ENCODE measurements at places on chromosomes 3 and 15. TPM values are rescaled to one million over a fixed set of nuclear protein-coding genes. Genes with fewer than 3 reads are reported as not detected.
A peak's percentile ranks its signal among the peaks of the same experiment; 100 is the strongest.

- H3K27ac ChIP-seq = no peak overlapping the region
- DNase-seq = no peak
- H3K4me1 ChIP-seq = peaks cover 2% of the 10 kb centered on the region
- no peaks in the 10 kb centered on the region for H3K36me3 ChIP-seq
- H3K27me3 ChIP-seq = no peaks in the 10 kb centered on the region
Observed at GRCh38 chr3:11774296-11774877, 72.3 kb downstream of the TAMM41 start.

GRCh38 chr15:98221144-98221543, 260.6 kb downstream of the ARRDC4 start:
- H3K4me3 ChIP-seq = no peak overlapping the region
- H3K27me3 ChIP-seq = no peaks in the 10 kb centered on the region
- H3K27ac ChIP-seq = no peak overlapping the region
- no peaks in the 10 kb centered on the region for H3K4me1 ChIP-seq

- peaks cover 19% of the 10 kb centered on the region for H3K4me1 ChIP-seq
- no peak overlapping the region for H3K27ac ChIP-seq
- H3K4me3 ChIP-seq = no peak overlapping the region
- no peaks in the 10 kb centered on the region for H3K27me3 ChIP-seq
- no peaks in the 10 kb centered on the region for H3K36me3 ChIP-seq
- no peak for DNase-seq
Observed at GRCh38 chr3:160616311-160616710, 50.9 kb upstream of the KPNA4 start.

DNA sequence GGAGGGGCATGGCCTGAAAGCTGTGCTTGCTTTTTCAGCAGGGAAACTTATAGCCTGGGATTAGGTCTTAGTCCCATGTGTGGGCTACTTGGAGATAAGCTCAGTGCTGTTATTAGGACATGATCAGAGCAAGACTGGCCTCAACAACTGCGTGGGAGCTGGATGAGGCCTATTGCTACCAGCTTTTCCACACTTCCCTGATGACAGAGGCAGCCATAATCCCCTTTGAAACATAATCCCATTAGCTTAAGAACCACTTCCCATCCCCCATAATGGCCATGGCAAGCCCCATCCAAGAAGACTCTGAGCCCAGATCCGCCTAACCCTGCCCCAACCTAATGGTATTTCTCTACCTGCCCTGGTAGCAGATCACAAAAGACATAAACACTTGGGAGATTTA, 26.6 kb upstream of the GK5 start:
- H3K4me1 ChIP-seq = no peaks in the 10 kb centered on the region
- H3K27ac ChIP-seq = no peak overlapping the region
- no peaks in the 10 kb centered on the region for H3K27me3 ChIP-seq
- DNase-seq = no peak
- no peaks in the 10 kb centered on the region for H3K36me3 ChIP-seq
- no peak overlapping the region for H3K4me3 ChIP-seq

DNA sequence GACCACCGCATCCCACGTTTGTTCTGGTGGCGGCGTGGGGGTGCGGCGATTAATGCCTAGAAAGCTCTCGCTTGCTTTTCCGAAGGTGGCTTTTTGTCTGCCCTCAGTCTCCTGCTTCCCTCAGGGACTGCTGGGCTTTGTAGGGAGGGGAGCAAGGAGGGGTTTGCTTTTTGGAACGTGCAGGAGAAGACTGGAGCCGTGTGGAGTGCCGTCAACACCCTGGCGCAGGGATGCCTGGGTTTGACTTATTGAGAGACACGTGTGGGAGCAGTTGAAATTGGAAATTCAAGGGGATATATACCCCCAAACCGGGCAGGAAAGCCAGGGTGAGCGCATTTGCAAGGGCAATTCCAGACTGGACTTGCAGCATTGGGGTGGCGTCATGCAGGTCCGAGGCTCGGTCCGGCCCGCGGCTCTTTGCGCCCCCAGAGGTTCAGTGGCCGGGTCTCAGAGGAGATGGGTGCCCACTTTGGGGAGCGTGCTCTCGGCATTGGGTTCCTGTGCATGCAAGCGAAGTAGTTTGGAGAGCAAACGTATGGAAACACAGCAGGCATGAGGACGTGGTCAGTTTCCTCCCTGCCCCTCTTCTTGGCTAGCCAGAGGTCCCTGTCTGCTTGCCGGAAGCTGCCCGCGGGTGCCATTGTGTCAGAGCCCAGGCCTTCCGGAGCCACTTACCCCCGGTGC, 2.1 kb downstream of the EPHB1 start:
- no peaks in the 10 kb centered on the region for H3K36me3 ChIP-seq
- peak overlapping the region; percentile 57 for H3K4me3 ChIP-seq
- no peak for DNase-seq
- H3K27me3 ChIP-seq = no peaks in the 10 kb centered on the region
- no peak overlapping the region for H3K27ac ChIP-seq
- H3K4me1 ChIP-seq = peaks cover 4% of the 10 kb centered on the region

- DNase-seq = no peak
- H3K36me3 ChIP-seq = no peaks in the 10 kb centered on the region
- no peaks in the 10 kb centered on the region for H3K4me1 ChIP-seq
- H3K27me3 ChIP-seq = no peaks in the 10 kb centered on the region
Observed at GRCh38 chr15:65796610-65797078, 4.6 kb upstream of the DENND4A start.

- H3K36me3 ChIP-seq = no peaks in the 10 kb centered on the region
- no peak for DNase-seq
- no peaks in the 10 kb centered on the region for H3K4me1 ChIP-seq
Observed at GRCh38 chr15:33001926-33002325, 192.6 kb downstream of the FMN1 start.

GRCh38 chr3:38155825-38156224, 9.5 kb upstream of the OXSR1 start:
- H3K27ac ChIP-seq = no peak overlapping the region
- no peaks in the 10 kb centered on the region for H3K4me1 ChIP-seq
- no peak overlapping the region for H3K4me3 ChIP-seq
- H3K27me3 ChIP-seq = no peaks in the 10 kb centered on the region
- H3K36me3 ChIP-seq = no peaks in the 10 kb centered on the region

GRCh38 chr3:178949896-178950295, 121.7 kb downstream of the ZMAT3 start:
- H3K27ac ChIP-seq = no peak overlapping the region
- H3K27me3 ChIP-seq = no peaks in the 10 kb centered on the region
- H3K4me1 ChIP-seq = no peaks in the 10 kb centered on the region
- H3K36me3 ChIP-seq = no peaks in the 10 kb centered on the region

DNA sequence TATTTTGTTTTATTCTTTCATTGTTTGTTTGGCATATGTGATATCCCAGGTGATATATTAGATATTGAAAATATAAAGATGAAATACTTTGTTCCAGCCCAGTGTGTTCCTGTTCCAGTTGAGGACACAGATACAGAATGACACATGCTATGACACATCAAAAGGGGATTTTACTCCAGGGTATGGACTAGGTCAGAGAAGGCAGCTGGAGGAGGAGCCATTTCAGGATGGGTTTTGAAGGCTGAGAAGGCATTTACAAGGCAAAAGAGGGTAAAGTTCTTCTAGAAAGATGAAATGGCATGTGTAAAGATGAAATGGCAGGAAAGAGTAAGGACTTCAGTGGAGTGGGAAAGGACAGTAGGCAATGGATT, 163.8 kb downstream of the ZIC1 start:
- H3K27me3 ChIP-seq = no peaks in the 10 kb centered on the region
- no peak overlapping the region for H3K27ac ChIP-seq
- DNase-seq = no peak
- no peaks in the 10 kb centered on the region for H3K36me3 ChIP-seq
- no peak overlapping the region for H3K4me3 ChIP-seq

- no peak overlapping the region for H3K27ac ChIP-seq
- H3K4me3 ChIP-seq = no peak overlapping the region
- no peak for DNase-seq
- no peaks in the 10 kb centered on the region for H3K27me3 ChIP-seq
- H3K36me3 ChIP-seq = no peaks in the 10 kb centered on the region
Observed at GRCh38 chr3:40432793-40433192, 24.3 kb upstream of the RPL14 start.

- no peaks in the 10 kb centered on the region for H3K36me3 ChIP-seq
- H3K27me3 ChIP-seq = no peaks in the 10 kb centered on the region
- no peak for DNase-seq
- H3K27ac ChIP-seq = no peak overlapping the region
- no peak overlapping the region for H3K4me3 ChIP-seq
- H3K4me1 ChIP-seq = no peaks in the 10 kb centered on the region
Observed at GRCh38 chr15:39411102-39411989, 169.5 kb upstream of the THBS1 start.

DNA sequence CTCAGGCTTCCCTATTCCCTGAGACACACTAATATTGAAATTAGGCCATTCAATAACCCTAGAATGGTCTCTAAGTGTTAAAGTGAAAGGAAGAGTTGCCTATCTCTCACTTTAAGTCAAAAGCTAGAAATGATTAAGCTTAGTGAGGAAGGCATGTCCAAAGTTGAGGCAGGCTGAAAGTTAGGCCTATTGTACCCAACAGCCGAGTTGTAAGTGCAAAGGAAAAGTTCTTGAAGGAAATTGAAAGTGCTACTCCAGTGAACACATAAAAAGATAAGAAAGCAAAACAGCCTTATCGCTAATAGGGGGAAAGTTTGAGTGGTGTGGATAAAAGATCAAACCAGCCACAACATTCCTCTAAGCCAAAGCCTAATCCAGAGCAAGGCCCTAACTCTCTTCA, 117.9 kb upstream of the SPATA12 start:
- no peaks in the 10 kb centered on the region for H3K27me3 ChIP-seq
- no peak overlapping the region for H3K4me3 ChIP-seq
- H3K4me1 ChIP-seq = no peaks in the 10 kb centered on the region
- H3K36me3 ChIP-seq = no peaks in the 10 kb centered on the region

DNA sequence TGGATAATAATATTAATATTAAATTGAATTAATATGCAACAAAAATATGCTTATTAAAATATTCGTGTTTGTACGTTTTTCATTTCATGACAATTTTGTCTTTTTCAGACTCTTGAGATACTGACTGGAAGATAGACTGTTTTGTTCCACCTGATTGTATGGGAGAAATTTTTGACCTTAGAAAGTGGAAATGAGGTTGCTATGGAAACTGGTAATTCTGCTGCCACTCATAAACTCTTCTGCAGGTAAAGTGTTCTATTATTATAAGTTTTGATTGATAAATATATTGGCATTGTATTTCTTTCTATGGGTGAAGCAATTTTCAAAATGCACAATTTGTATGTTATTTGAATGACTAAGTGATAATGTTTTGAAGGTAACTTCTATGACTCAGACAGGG, 55.0 kb downstream of the CNTN6 start:
- H3K27ac ChIP-seq = no peak overlapping the region
- H3K4me1 ChIP-seq = no peaks in the 10 kb centered on the region
- H3K4me3 ChIP-seq = no peak overlapping the region
- no peak for DNase-seq

LDHAL6B gene
- not detected for total RNA-seq

CHST13 gene
- 19.7 TPM for total RNA-seq

All from liver (tissue), 10 donors.